Effector memory CD4-positive, alpha-beta T cell (primary cell): ENCODE measurements at places on chromosomes 12 and 14.

- DNase-seq, result no peak
These were observed 21.0 kb downstream of the TMEM116 start for GRCh38 chr12:111991946-111992345.

DNA sequence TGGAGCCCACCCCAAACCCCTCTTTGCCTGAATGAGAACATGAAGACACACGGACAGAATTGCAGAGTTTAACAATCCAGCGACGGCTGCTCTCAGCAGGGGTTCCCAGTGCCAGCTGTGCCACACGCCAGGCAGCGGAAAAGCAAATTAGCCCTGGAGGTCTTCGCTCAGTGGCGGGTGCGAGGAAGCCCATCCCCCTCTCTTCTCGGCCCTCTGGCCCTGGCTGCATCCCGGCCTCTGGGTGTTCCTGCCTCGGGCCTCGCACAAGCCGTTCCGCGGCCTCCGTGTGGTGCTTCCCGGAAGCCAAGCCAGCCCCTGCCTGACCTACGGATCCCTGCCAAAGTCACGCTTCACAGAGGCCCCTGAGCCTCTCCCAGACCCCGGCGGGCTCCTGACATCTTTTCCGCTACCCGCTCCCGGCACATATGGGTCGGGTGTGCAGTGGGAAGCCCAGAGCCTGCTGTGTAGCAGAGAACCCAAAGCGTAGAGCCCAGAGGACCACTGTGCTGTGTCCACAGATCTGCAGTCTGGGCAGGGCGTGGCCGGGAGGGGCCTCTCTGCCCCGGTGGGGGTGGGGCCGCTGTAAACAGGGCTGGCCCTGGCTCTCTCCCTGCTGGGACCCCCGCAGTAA is 70.7 kb upstream of the GALNT9 start:
- DNase-seq, result no peak

DNA sequence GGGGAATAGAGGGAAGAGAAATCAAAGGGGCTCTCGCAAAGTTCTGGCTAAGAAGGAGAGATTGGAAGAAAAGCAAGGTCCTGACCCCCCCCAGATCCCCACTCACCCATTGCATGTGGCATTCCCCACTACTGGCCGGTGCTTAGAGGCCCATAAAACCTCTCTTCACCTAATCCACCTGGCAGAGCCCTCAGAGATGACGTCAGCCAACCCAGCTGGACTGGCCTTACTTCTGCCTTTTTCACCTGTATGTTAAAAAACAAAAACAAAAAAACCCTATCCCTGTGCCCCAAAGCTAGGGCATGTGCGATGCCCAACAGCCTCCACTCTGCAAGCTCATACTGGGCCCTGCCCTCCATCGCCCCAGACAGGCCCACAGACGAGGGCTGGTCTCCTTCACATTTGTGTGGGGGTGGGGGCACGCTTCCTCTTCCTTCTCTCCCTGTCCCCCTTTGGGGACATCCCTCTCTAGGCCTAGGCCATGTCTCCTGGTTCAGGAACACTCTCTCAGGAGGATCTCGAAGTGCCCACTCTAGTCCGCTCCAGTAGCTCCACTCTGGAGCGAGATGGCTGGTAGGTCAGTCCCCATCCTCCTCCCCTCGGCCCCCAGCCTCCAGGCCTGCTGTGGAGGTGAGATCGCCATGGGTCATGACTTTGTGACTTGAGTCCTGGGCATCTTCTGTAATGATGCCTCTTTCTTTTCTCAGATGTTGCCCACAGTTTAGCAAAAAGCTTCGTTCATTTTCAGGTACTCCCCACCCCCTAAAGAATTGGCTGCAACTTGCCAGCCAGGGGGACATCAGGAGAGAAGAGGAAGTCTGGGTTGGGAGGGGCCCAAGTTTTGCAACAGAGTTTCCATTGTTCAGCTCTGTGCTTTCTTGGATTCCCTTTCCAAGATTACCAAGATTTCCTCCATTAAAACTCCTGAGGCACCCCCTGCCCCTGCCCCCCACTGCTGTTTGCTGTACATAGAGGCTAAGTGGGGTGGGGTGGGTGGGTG is 37.0 kb downstream of the FIGNL2 start:
- DNase-seq, result no peak

DNA sequence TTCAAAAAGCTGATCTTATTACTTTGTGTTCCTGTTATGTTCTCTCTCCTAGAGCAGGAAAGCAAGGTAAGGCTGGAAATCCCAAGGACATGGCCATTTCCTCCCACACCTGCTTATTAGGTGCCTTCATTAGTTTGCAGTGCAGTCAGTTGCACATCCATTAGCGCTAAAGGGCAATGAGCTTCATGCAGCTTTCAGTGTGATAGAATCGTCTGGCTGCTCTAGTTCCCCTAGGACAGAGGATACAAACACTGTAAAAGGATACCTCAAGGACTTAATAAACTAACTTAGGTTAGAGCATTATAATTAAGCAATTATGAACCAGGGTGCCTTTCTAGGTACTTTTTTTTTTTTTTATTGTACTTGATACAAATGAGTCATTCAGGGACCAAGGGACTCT is 21.1 kb downstream of the TMEM117 start:
- no peak for DNase-seq

DNA sequence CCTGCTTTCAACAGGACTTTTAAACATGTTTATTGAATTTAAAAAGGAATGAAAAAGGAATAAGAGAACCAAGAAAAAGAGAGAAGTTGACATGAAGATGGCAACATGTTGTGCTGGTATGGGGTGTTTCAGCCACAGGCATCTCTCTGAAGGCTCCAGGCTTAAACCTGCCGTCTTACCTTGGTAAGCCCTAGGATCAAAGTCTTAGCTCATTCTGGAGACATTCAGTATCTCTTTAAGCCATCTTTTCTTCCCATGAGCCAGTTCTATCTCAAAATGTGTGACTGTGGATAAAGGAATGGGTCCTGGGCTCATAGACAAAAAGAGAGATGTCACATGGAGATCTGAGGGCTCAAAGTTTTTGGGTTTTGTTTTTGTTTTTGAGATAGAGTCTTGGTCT is 1.6 kb upstream of the TFCP2 start:
- DNase-seq, result no peak

DNA sequence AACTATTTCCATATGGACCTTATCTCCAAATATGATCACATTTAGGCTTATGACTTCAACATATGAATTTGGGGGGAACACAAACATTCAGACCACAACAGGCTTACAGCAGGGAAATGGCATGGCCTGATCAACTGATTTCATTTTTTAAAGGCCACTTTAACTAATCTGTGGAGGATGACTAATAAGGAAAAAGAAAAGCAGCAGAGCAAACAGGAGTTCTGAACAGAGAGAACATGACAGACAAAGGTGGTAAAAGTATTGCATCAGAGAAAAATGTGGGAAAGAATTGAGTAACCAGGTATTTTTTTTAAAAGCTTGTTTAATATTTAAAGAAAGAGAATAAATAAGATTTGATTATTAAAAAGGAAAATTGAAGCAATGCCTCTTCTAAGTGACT is 366.1 kb upstream of the TMPO start:
- no peak for DNase-seq

DNA sequence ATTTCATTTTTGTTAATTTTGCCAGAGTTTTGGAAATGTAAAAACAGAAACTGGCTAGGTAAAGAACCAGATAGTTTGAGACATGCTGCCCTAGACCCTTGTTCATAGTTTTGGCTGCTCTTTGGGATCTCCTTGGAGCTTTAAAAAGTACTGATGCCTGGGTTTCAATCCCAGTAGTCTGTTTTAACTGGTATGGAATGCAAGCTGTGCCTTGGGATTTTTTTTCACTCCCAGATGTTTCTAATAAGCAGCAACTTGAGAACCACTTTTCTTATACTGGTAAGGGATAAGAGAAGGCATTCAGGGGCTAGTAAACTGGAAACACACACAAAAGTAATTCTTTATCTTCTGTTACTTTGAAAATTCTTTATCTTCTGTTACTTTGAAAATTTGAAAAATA is 18.8 kb downstream of the SLC35F4 start:
- DNase-seq, result no peak

GRCh38 chr14:72024043-72024407 is 91.8 kb downstream of the RGS6 start:
- DNase-seq, result peak; percentile 5

DNA sequence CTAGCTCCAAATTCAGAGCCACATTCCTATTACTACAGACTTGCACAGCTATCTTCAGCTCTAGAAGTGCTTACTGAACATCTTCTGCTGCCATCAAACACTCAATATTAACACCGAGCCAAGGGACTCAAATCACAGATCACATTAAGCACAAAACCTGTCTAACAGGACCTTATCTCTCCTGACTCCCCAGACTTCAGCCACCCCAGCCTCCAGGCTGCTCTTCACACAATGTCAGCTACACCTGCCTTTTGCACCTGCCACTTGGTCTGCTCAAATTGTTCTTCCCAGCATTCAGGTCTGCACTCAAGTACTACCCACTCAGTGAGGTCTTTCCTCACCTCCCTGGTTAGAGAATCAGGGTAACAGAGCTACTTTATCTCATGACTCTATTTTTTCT is 57.1 kb downstream of the GALC start:
- DNase-seq, result no peak

DNA sequence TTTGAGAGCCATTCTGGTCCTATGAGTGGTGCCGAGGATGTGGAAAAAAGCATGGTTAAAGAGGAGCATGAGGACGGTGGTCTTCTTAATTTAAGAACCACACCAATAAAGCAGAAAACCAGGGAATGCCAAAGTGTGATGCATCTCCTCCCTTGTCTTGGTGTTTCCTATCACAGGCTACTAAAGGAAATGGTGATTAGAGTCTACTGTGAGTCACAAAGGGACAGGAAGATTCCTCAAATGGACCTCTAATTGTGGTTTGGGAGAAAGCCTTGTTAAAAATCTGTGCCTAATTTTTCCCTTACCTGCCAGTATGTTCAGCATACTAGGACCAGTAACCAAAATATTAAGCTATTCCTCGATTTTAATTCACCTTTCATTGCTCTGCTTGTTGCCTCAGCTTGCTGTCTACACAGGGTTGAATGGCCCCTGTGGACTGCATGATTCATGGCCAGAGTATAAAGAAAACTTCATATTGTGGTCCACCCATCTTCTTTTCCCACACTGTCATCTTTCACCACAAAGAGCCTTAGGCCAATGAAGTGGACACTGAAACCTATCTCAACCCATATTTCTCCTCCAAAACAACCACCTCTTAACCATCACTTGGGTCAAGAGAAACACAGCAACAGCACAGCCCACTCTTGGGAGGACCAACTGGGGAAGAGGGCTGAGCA is 38.8 kb downstream of the DIO2 start:
- no peak for DNase-seq

DNA sequence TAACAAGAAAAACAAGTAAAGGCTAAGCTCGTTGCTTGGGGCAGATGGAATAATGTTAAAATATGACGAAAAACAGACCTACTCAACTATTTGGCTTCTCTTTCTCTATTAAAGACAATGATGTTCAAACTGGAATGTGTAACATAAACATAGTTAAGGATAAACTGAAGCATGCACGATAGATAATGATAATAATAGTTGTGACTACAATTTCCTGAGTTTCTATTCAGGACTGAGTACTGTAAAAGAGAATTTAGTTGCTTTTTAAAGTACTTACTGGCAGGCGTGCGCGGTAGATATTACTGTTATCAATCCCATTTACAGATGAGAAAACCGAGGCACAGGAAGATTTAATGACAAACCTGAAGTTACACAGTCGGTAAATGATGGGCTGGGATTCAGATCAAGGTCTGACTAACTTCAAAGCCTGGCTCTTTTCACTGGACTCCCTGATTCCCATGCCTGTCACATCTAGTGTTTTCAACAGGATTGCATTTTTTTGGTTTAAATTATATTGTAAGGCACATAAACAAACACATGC is 103.0 kb downstream of the CRADD start:
- no peak for DNase-seq

DNA sequence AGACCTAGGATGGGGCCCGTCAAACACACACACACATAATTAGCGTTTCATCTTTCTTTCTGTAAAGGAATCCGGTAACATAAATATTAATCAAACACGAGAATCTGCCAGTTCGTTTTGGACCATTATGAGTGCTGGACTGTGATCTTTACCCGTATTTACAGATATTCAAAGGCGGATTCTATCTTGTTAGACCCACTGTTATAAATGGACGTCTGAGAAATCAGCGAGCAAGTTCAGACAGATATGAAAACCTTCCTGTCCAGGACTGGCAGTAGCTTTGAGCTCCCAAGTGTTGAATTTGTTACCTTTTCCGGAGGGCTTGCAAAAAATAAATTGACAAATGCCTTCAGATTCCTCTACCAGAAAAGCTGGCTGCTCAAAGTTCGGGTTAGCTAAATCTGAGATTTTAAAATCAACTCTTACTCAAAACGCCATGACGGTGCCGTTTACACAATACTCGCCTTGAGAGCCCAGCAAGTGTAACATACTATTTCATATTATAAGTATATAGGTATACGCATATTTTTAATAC is 27.6 kb downstream of the BCL11B start:
- no peak for DNase-seq

DNA sequence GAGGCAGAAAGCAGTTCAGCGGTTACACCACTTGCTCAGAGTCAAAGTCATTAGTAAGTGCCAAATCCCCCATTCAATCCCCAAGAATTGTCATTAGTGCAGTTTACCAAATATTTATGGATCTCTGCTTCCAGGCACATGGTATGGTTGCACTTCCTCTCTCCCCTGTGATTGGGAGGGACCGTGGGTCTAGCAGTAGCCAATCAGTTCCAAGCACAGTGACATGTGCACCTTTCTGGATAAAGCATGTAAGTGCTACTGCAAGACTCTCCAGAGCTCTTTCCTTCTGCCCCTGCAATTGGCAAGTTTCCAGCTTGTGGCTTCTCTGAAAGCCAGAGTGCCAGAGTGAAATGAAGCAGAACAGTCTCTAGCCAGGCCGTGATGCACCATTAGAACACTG is 85.3 kb upstream of the FLRT2 start:
- DNase-seq, result no peak

- no peak for DNase-seq
These were observed 88.6 kb downstream of the VCPKMT start for GRCh38 chr14:50027816-50028215.

DNA sequence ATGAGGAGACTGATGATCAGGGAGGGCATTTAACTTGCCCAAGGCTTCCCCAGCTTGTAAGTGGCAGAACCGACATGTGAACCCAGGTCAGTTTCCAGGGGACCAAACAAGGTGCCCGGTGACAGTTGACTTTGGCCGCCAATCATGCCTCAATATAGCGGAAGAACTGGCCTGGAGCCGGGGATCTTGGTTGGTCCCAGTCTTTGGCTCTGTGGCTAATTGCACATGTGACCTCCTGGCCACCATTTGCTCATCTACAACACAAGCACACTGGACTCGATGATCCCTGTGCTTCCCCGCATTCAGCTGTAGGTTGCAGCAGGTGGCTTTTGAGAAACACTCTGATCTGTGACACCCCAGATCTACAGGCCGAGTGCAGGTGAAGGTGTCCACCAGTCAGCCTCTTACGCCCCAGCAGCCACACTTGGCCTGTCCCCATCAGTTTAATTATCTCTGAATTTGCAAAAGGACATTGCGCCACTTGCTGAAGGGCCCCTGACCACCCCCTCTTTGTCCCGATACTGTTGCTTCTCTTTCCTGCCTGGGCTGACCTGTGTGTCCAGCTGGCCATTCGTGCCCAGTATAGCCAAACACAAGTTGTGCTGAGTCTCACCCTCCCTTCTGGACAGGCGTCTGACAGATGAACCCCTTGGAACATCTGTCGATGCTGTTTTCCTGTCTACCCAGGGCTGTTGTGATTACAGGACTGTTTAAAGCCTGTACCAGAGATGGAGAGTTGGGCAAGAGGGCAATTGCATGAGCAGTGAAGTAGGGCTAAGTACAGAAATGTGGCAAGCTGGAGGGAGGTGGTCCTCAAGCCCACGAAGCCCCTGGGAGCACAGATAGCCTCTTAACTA is 14.1 kb downstream of the ACACB start:
- DNase-seq, result no peak
